ENCODE measurements at places on chromosomes 12 and 14. TPM values are rescaled to one million over a fixed set of nuclear protein-coding genes. Genes with fewer than 3 reads are reported as not detected.

DNA sequence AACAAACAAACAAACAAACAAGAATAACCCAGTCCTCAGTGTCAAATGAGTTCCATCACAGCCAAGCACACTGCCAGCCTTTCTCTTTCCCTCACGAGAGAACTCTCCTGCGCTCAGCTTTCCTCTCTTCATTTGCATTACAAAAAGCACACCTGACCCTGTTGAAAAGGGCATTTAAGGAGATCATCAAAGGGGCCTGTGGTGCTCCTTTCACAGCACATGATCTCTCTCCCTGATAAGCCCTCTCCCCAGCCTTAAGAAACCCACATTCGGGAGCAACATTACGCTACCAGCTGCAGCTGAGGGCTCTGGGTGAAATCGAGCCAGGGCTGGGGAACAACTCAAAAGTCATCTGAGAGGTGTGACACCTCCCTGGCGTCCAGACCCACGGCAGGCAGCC lies 165.6 kb upstream of the TMCC3 start:
- peak overlapping the region; percentile 83 for H3K4me3 ChIP-seq
- H3K27me3 ChIP-seq: no peaks in the 10 kb centered on the region
- peaks cover 21% of the 10 kb centered on the region for H3K36me3 ChIP-seq
- H3K27ac ChIP-seq: peak overlapping the region; percentile 91

DNA sequence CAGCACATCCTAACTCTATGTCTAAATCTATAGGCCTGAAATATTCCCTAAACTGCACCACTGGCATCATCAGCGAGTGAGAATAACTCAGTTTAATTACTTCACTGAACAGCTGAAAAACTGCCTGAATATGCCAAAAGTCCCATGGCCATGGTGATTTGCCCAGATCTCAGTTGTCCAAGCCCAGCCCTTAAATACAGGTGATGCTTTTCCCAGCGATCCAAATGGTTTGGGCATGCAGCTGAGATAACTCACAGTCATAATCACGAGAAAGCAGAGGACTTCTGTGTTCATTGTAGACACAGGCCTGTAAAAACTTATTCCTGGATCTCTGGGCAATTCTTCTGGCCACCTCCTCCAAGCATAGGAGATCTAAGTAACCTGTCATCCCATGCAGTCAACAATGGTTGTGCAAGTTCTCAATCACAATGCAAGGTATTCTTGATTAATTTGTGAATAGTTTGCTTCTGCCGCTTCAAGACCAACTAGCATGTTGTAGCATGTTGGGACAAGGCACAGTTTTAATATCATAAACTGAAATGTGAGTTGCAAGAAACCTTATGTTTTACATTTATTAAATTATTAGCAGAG lies 40.5 kb downstream of the DUSP6 start:
- H3K27ac ChIP-seq: no peak overlapping the region
- no peak overlapping the region for H3K4me3 ChIP-seq
- no peaks in the 10 kb centered on the region for H3K27me3 ChIP-seq
- H3K36me3 ChIP-seq: no peaks in the 10 kb centered on the region
- peaks cover 37% of the 10 kb centered on the region for H3K4me1 ChIP-seq
- no peak for DNase-seq

GRCh38 chr14:35222324-35222723 lies 69.9 kb upstream of the PSMA6 start:
- DNase-seq: no peak
- no peak overlapping the region for H3K4me3 ChIP-seq
- H3K27ac ChIP-seq: no peak overlapping the region
- no peaks in the 10 kb centered on the region for H3K4me1 ChIP-seq

- H3K27ac ChIP-seq: no peak overlapping the region
- DNase-seq: no peak
- peaks cover 9% of the 10 kb centered on the region for H3K36me3 ChIP-seq
- peaks cover 24% of the 10 kb centered on the region for H3K27me3 ChIP-seq
These were observed 351.3 kb downstream of the MED13L start for GRCh38 chr12:115926037-115926670.

DNA sequence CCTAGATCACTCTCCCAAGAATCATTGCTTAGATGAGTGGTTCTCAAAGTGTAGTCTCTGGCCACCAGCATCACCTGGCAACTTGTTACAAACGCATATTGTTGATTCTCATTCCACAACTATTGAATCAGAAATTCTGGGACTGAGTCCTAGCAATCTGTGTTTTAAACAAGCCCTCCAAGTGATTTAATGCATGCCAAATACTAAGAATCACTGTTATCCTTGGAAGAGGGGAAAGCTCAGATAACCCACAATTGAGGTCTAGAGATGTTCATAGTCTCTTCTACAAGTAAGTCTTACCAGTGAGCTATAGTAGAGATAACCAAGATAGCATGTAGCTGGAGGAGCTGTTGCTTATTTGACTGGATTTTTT lies 666.6 kb downstream of the DIO2 start:
- no peak for DNase-seq
- no peaks in the 10 kb centered on the region for H3K4me1 ChIP-seq
- no peak overlapping the region for H3K27ac ChIP-seq
- no peaks in the 10 kb centered on the region for H3K27me3 ChIP-seq
- H3K36me3 ChIP-seq: no peaks in the 10 kb centered on the region
- no peak overlapping the region for H3K4me3 ChIP-seq

The VWF gene
- not detected for polyA plus RNA-seq

- peaks cover 17% of the 10 kb centered on the region for H3K27me3 ChIP-seq
- no peak overlapping the region for H3K27ac ChIP-seq
- no peaks in the 10 kb centered on the region for H3K4me1 ChIP-seq
- H3K36me3 ChIP-seq: no peaks in the 10 kb centered on the region
- no peak overlapping the region for H3K4me3 ChIP-seq
- no peak for DNase-seq
These were observed 43.5 kb downstream of the COX16 start for GRCh38 chr14:70315942-70316341.
